Activated T-cell treated with anti-CD3 and anti-CD28 coated beads for 48 hours (primary cell): ENCODE measurements at places on chromosomes 6 and 20.

DNA sequence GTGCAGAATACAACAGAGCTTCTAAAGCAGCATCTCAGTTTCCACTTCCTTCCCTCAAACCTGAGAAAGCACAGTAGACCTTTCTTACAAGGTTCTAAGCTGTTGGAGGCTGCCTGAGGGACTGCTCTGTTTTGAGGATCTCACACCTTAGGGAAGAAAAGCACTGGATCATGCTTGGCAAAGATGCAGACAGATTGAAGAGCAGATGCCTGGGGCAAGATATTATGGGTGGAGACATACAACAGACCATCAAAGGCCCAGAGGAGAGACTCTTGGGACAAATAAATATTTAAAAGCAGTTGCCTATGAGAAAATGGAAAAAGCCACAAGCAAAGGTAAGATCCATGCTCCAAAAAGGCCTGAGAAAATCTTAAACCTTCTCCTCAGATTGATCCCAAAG lies 6.2 kb downstream of the ZNF337 start:
- no peak for DNase-seq

DNA sequence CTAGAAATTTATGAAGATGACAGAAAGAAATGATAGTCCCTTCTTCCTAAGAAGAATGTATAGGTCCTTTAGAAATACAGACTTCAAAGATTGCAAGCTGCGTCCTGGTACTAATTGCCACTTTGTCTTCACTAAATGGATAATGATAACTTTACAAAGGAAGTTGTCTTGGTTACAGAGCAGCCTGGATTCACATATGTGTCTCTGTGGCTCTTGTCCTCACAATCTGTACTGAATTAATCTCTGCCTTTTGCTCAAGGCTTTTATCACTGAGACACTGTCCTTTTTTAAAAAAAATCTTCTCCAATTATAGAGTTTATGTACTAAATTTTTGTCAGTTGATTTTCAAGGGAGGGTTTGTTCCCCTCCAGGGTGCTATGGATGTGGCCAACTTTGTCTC lies 17.5 kb upstream of the MRAP2 start:
- DNase-seq: no peak

DNA sequence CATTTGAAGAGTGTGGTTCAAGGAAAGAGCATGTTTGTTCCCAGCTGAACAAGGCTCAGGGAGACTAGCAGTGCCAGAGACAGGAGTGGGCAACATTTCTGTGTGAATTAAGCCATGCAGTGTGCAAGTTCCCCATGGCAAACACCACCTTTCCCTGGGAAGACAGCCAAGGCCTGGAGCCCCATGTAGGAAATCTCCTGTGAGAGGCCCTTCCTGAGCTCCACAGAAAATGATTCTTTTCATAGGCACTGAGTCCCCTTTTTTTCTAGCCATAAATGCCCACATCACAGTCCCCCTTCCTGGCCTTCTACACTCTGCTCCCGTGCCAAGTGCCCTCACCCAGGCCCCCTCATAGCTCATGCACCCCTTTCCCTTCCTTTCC lies 11.8 kb upstream of the TRAM2 start:
- DNase-seq: no peak

DNA sequence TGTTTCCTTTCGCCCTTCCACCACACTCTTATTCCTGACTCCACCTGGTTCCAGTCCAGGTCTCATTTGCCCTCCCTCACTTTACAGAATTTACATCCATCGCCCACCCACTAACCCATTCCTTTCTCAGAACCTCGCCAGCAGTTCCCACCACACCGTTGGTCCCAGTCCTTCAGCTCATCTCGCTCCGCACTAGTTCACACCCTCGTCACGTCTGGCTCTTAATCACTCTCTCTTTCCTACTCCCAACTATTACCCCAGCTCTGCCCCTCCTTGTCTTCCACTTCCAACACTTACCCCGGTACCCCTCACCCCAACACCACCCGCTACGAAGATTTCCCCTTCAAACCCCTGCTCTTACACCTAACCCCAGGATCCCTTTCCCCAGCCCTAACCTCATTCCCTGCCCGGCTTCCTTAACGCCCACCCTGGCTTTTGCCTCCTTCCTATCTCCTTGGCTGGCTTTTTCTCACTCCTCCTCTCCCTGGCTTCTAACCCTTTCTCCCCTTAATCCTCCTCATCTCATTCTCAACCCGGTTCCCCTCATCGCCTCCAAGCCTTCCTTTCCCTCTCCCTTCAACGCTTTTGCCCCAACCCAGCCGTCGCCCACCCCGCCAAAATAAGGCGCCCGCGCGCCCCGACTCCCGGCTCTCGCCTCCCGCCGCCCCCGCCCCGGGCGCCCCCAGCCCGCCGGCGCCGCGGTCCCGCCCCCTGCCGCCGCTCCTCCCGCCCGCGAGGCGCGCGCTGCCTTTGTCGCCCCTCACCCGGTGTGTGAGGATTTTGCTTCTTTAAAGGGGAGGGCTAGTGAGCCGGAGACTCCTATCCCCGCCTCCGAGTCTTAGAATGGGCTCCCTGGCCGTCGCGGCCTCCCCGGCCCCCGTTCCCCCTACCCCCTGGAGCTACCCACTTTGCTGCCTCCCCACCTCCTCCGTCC lies 542 bp downstream of the USP49 start:
- DNase-seq: no peak

DNA sequence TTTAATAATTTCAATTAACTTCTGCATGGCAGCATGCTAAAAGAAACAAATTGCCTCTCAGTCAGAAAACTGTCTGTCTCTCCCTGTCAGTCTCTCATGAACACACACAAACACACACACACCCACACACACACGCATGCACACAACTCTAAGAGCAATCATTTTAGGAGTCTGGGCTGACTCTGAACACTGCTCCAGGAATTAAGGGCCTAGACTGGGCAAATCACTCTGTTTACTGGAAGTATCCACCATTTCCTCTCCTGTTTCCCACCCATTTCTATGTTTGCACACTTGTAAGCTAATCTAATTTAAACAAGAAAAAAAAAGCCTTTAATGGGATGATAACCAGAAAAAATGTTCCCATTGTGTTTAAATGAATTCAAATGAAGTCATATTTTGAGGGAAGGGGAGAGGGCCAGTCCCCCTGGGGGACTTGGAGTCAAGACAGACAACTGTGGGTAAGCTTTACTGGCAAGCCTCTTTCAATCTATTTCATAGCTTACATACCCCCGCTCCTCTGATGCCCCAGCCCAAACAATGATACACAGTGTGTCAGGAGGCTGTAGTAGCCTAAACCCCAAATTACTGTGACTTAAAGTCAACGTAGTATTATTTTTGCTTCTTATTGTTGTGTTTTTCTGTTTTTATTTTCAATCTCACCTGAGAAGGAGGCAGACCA lies 447.8 kb upstream of the FLRT3 start:
- no peak for DNase-seq
